ENCODE measurements at places on chromosomes 11 and 22.

GRCh38 chr11:102191832-102192231, 81.6 kb downstream of the YAP1 start:
- no peak for DNase-seq

DNA sequence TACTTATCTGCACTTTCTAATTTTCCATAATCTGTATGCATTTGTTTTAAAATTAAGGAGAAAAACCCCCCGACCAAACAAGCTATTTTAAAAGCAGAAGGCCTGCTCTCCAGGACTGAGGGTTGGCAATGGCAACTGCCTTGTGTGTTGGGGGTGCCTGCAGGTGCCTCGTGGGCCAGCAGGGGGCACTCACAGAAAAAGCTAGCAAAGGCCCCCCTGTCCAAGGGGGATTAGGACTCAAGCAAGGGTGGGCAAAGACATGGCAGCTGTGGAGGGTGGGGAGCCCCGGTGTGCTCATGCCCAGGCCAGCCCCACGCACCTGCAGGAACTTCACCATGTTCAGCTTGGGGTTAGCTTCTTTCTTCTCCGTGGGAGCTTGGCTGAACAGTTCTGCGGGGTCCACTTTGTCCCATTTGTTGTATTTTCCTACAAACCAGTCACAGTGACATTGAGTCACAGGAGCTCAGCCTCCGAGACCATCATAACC, 10.3 kb downstream of the TOP3B start:
- no peak for DNase-seq

- DNase-seq, result no peak
Measured at GRCh38 chr11:121473064-121473777, 20.5 kb upstream of the SORL1-AS1 start.

- DNase-seq, result no peak
Measured at GRCh38 chr11:117823294-117823945, 1.1 kb downstream of the FXYD2 start.

GRCh38 chr22:34236527-34236926, 316.3 kb upstream of the LARGE1 start:
- DNase-seq, result no peak

DNA sequence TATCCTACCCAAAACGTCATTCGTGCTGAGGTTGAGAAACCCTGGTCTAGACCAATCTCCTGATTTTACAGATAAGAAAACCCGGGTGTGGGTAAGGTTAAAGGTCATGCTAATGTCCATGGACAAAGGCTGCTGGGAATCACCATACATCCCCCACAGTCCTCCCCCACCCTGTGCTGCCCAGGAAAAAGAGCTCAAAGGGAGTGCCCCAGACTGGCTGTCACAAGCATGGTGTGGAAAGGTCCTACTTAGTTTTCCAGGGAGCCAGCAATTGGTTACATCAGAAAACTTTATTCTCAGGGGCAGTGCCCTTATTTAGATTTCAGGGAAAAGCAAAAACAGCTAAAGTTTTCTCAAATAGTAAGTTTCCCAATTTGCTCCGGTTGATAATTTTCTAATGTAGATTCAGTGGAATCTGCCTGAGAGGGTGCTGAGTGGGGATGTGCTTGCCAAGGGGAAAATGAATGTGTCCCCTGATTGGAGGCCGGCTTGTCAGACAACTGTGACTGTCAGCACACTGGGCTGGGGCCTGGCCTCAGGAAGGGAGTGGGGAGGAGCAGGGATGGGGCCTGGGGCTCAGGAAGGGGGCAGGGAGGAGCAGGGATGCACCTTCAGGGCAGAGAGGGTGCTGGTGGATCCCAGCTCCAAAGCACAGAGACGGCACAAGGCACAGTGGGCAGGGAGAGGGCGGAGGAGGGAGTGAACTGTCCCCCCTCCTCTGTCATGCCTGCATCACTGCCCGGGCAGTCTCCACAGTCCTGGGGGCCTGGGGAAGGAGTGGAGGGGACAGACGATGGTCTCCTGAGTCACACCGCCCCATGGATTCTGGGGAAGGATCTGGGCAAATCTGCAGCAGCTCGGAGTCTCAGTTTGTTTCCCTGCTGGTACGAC, 263.6 kb downstream of the KIRREL3 start:
- no peak for DNase-seq

- DNase-seq, result no peak
Measured at GRCh38 chr11:75853971-75854370, 39.0 kb downstream of the UVRAG start.

GRCh38 chr11:45278714-45279113, 7.4 kb downstream of the SYT13 start:
- DNase-seq, result no peak

DNA sequence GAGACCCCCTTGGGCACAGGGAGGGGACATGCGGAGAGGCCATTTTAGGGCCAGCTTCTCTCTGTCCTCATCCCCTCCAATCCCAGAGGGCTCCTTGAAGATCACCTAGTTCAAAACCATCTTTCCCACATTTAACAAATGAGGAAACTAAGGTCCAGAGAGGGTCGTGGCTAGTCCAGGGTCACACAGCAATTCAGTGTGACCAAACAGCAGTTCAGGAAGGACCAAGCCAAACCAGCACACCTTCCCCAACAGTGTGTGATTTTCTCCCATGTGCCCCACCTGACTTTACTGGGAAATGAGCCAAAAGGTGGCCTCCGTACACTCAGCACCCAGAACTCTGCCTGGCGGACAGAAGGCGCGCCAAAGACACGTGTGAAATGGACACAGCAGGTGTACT, 51.3 kb downstream of the CACNA1I start:
- no peak for DNase-seq

DNA sequence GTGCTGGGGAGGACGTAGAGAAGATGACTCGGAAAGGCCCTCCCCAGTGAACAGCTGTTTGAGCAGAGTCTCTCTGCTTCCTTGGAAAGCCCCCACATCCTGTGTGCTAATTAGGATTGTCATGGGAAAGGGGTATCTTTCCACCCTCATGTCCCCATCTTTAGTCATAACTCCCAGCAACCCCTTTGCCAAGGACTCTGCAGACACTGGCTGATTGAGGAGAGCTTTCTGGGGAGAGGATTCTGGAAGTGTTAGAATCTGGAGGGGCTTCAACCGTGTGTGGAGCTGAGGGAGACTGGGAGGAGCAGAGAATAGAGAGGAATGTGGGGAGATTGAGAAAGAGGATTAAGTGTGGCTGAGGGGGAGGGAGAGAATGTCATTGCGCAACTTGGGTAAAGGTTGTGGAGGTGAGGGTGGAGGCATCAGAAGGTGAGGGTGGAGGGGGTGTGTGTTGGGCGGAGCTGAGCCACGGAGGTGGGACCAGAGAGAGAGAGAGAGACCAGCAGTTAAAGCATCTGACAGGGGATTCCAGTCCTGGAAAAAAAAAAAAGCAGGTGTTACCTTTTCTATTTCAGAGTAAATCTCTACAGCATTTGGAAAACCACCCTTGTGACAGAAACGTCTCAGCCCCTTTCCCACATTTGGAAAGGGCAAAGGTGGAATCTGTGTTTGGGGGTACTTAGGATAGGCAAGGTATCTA, 2.2 kb downstream of the DTX4 start:
- peak; percentile 79 for DNase-seq

DNA sequence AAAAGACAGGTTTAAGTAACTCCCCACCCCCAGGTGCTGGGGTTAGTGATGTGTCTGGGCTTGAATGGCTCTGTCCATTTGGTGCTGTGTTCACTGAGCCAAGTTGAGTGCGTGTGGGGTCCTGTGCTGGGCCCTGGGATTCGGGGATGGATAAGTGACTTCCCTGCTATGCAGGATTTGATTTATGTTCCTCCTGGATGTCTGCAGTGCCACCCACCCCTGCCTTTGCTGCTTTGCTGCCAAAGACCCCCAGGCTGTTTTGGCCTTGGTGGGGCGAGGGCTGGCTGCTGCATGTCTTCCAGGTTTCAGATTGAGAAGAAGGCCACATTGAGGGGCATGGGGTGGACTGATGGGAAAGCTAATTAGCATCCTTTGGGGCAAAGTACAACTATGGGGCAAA, 77.9 kb upstream of the PARVG start:
- no peak for DNase-seq

- DNase-seq, result no peak
Measured at GRCh38 chr11:68138237-68138636, 17.0 kb upstream of the CHKA start.

DNA sequence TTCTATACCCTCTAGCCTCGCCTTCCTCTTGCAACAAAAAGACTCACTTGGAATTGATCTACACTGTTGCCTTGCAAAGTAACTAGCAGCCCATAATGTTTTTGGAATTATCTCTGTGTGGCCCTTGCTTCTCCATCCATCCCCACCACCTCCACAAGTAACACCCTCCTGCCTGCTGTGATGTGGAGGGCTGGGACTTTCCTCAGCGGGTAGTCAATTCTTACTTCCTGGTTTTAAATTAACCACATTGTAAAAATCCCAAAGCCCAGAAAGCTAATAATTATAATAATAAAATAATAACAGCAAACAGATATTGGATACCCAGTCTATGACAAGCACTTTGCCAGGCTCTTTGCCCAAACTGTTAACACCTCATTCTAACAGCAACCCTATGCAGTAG, 40.8 kb upstream of the GALNT18 start:
- no peak for DNase-seq

- no peak for DNase-seq
Measured at GRCh38 chr11:74648894-74649293, 56.5 kb downstream of the POLD3 start.

- DNase-seq, result no peak
Measured at GRCh38 chr11:21260101-21260500, 590.7 kb downstream of the NELL1 start.

GRCh38 chr11:60914633-60915247, 782 bp downstream of the TMEM109 start:
- no peak for DNase-seq

GRCh38 chr11:96012086-96012824, 88.3 kb upstream of the MTMR2 start:
- peak; percentile 9 for DNase-seq

- DNase-seq, result no peak
Measured at GRCh38 chr22:43532301-43533155, 120.7 kb downstream of the MPPED1 start.

DNA sequence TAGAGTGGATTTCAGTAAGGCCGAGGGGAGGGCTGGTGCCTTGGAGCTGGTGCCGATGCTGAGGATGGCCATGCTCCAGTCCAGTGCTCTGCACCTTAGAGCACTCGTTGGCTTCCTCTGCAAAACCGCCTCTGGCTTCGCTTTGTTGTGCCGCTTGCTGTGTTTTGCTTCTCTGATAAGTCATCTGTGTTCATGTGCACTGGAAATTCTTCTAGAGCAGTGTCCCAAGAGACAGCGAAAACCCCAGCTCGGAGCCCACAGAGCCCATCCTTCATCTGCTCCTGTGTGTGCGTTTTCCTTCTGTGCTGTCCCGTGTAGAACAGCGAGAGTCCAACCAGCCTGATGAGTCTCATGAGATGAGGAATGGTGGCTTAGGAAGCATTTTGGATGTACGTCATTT, 12.1 kb downstream of the FAM118A start:
- DNase-seq, result no peak

DNA sequence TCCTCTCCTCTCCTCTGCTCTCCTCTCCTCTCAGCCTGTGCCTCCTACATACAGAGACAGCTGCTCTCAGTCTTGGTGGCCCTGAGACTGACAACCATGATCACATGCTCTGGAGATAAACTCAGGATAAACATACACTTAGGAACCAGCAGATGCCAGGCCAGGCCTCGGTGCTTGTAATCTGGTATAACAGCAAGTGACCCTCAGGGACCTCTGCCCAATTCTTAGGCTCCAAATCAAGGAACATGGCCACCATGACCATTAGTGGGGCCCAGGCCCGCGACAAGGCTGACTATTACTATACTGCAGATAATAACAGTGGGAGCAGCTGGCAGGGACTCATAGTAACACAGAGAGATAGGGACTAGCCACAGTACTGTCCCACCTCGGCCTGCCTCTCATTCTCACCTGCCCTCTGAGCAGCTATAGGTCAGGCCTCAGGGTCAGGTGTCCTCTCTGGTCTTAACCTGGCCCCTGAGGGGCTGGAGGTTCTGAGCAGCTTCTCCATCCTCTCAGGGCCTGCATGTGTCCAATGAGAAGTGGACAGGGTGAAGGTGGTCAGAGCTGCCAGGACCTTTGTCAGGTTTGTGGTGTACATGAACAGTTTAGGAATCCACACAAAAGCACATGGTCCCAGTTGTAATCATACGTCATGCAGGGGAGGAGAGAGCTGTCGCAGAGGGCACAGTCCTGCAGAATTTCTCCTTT, 106.1 kb downstream of the GGTLC2 start:
- DNase-seq, result no peak

- no peak for DNase-seq
Measured at GRCh38 chr11:94203070-94203469, 74.4 kb downstream of the PANX1 start.

- DNase-seq, result no peak
Measured at GRCh38 chr11:2883640-2883978, 2.0 kb downstream of the CDKN1C start.

DNA sequence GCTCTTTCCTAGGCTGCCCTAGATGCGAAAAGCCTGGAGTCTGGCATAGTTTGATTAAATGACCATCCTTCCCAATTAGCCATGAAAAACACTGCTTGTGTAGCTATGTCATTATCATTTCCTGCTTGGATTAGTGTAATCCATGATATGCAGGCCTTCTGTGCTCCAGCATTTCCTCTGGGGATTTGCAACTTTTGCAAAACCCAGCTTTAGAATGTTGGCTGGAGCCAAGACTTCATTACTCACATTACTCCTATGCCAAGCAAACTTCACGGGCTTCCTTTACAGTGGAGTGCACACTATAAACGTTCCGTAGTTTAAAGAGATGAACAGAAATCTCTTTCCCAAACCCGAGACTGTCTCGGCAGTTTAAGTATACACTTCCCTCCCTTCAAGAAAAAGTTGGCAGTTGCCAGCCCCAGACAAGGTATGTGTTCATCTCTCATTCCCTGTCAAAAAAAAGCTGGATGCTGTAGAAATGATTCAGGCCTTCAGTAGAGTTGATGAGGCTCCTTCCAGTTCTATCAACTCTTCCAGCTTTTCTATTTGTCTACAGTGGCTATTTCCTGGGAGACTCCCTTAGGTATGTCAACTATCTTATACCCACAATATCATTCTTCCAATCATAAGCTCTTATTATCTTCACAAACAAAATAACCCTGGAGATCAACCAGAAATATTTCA, 180.0 kb downstream of the MAML2 start:
- DNase-seq, result no peak

DNA sequence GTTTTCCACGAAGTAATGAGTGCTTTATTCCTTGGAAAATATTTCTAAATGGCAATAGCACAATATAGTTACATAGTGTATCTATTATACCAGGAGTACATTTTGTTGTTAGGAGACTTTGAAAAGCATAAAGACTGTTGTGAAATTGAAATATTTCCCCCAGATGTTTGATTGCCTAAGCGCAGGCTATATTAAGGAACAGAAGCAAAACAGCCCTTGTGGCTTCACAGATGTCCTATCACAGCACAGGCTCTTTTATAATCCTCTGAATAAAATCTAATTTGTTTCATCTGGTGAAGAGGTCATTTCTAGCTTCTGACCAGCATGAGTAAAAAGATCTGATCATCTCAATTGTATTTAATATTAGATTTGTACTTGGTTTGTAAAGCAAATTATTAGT, 48.2 kb downstream of the BSX start:
- DNase-seq, result no peak

Data from NT2/D1 (cell line).